ENCODE measurements at places on chromosomes 1 and 21.

- no peak for DNase-seq
Observed at GRCh38 chr1:48530727-48531351, 58.8 kb upstream of the SPATA6 start.

DNA sequence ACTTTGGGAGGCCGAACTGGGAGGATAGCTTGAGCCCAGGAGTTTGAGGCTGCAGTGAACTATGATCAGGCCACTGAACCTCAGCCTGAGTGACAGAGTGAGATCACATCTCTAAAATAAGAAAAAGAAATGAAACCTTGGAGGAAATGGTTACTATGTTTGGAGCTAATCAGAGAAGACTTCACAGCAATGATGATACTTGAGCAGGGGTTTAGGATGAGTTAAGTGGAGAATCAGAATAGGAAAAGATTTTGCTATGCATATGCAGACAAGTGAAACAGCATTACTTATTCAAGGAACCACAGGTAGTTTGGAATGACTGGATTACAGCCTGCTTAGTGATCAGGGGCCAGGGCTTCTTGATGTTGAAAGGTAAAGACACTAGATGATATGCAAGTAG lies 1.3 kb upstream of the CD5L start:
- DNase-seq, result no peak

DNA sequence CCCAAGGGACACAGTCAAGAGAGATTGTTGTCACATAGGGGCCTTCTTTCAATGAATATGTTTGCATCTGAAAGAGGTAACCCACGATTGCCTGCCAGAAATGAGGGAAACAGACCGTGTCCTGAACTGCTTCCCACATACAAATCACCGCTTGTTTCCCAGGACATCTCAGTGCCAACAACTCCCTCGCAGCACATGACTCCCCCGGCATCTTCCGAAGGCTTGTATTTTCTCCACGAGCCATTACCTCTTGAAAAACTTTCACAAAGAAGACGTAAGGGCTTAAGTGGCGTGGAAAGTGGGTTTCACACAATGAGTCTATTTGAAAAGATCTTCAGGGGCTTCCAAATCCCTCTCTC lies 31.6 kb upstream of the PDE9A start:
- DNase-seq, result no peak

- DNase-seq, result no peak
Observed at GRCh38 chr1:168845140-168845539, 116.1 kb upstream of the DPT start.

DNA sequence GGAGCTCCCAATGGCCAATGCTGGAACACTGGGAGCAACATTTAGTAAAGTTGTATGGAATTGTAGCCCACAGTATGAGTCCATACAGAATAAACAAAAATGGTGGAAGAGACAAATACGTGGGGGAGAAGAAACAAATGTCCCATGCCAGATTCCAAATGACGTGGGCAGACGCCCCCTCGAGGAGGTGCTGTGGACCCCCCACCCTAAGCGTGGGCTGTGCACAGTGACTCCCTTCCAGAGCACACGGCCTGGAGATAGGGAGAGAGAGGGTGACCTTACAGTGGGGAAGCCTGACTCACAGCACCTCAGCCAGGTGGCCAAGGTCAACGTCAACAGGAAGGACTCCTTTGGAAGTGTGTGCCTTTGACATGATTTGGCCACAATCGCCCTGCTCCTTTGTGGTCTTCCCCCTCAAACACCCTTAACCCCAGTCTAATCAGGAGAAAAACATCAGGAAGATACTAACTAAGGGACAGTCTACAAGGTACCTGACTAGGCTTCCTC lies 13.7 kb upstream of the PDE9A start:
- no peak for DNase-seq

DNA sequence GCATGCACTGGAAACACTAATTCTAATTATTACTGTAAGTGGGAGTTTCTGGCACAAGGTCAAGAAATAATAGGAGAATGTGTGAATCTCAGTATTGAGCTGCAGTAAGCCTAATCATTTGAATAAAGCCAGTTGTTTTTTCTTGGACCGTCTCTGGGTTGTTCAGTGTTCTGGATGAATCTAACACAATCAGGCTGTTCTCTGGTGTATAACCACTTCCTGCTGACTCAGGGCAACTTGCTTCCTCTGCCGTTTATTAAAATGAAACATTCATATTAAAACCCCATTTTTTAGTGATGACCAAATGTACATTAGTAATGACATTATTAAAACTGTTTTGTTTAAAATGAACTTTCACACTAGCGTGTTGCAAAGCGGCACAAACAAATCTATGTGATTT lies 273.1 kb upstream of the SNX7 start:
- no peak for DNase-seq

DNA sequence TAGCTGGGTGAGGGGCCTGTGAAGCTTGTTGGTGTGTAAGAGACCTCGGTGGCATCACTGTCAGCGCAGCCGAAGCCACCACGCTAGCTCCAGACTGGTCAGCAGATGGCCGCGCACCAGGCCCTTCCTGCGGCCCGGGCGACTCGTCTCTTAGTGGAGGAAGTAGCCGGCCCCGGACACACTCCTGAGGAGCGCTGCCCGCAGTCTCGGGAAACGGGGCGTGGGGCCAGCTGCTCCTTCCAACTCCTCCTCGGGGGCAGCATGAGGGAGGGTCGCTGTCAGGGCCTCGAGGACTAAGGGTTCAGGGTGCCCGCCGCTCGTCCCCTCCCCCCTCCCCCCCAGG lies 20.4 kb downstream of the H3-3A start:
- DNase-seq, result no peak

GRCh38 chr1:57341721-57342120 lies 82.1 kb downstream of the DAB1 start:
- no peak for DNase-seq

Measured in effector CD4-positive, alpha-beta T cell (primary cell).